ENCODE measurements at places on chromosomes 4 and X.

DNA sequence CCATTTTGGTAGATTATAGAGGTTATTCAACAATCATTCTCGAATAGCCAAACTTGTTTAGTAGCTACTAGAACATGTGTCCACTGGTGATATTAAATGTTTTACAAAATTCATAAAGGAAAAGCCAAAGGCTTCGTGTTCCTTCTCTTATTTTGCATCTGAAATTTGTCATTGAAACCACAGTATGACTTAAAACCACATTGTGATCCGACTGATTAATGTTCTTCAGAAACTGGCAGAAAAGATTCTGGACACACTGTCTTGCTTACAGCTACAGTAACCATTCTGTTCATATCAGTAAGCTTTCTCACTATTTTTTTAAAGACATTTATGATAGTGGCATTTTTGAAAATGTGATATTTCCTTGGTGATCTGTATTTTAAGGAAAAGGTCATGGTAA is 2.6 kb upstream of the SMARCA1 start:
- no peak for DNase-seq

- no peak for DNase-seq
Observed at GRCh38 chr4:93791570-93792195, 36.9 kb upstream of the ATOH1 start.

DNA sequence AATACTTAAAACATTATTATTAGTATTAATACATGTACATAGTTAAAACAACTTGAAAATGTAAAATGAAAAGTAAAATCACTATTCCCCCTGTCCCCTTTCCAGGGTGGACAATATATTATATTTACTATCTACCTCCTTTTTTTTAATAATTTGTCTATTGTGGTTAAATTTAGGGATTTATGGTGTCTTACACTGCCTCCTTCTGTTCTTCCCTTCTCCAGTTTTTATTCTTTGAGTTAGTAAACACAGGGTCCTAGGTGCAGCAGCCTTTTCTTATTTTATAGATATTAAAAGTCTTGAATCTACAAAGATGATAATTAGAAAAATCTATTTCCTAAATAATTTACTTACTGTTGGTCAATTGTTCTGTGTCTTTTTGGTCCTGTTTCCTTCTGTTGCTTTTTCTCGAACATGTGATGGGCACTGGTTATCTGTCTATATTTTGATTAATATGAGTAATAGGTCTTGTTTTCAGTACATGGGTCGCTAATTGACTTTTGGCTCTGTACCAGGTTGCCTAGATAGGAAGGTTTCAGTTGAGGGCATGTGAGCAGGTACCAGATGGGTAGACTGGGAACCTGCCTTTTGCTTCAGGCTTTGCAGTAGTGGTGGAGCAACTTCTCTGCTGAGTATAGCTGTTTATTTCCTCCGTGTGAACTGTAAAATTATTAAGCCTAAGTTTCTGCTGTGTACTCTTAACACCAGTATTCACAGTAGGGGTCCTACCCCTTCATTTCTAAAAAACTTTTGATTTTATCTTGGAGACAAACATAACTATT is 1.1 kb downstream of the NUDT9 start:
- no peak for DNase-seq

DNA sequence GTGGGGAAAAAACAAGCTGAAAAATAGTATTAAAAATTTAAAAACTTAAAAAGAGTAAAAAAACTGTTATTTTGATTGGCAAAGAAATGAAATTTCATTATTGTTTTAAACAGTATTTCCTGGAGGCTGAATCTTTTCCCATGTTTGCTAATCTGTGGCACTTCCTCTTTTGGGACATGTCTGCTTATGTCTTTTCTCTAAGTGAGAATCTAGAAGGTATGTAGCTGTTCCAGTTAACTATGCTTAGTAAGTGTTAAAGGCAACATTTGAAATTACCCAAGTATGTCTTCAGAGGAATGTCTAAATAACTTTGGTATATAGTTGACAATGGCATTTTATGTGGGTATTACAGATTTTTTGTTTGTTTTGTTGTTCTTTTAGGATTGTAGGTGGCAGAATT is 81.6 kb upstream of the TBC1D9 start:
- no peak for DNase-seq
